ENCODE measurements at places on chromosomes 2 and 18.

- peaks cover 4% of the 10 kb centered on the region for H3K36me3 ChIP-seq
- H3K4me1 ChIP-seq = peaks cover 2% of the 10 kb centered on the region
- no peak overlapping the region for H3K27ac ChIP-seq
- no peak overlapping the region for H3K4me3 ChIP-seq
- H3K27me3 ChIP-seq = no peaks in the 10 kb centered on the region
- no peak for DNase-seq
These were observed 50.1 kb downstream of the UBR3 start for GRCh38 chr2:169877398-169877797.

DNA sequence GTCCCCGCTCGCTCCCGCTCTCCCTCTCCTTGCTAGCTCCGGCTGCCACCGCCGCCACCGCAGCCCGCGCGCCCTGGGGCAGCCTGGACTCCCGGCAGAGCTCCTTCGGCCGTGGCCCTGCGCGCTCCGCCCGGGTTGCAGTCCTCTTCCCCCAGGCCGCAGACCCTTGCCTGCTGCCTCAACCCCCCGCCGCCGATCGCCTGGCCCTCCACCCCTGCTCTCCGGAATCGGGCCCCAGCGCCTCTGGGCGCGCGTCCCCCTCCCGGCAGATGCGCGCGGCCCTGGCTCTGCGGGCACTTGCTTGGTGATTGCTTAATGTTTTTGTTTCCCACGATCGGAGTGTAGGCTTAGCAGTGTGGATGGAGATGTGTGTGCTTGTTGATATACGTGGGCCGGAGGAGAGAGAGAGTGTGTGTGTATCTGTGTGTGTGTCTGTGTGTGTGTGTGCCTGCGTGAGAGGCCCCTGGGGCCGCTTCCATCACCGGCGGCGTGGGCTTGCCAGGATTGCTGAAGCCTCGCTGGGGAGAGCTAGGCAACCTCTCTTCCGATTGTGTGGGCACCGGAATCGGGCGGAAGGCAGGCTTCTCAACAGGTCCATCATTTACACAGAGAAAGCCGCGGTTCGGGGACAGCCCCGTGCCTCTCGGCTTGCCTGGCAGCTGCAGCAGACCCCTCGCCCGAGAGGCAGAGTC is 877 bp downstream of the INHBB start:
- no peak for DNase-seq
- H3K27me3 ChIP-seq = peaks cover 66% of the 10 kb centered on the region
- H3K27ac ChIP-seq = no peak overlapping the region
- peaks cover 16% of the 10 kb centered on the region for H3K4me1 ChIP-seq
- peak overlapping the region; percentile 48 for H3K4me3 ChIP-seq
- peaks cover 2% of the 10 kb centered on the region for H3K36me3 ChIP-seq

DNA sequence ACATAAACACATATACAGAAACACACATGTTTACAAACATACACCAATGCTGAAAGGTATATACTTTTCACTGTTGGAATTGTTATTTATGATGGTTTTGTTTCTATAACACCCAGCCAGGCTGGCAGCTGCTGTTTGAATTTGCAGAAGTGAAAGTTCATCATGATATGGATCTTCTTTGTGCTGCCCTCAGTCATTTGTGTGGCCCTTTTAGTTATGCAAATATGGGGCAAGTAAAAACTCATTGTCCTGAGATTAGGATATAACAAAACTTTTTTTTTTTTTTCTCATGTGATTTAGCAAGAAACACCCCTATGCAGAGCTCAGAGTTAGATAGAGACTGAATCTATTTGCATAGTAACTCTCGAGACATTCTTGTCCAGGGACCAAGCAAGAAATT is 714.1 kb downstream of the KCNJ3 start:
- DNase-seq = no peak
- H3K27me3 ChIP-seq = no peaks in the 10 kb centered on the region
- no peak overlapping the region for H3K4me3 ChIP-seq
- H3K36me3 ChIP-seq = no peaks in the 10 kb centered on the region
- no peak overlapping the region for H3K27ac ChIP-seq
- no peaks in the 10 kb centered on the region for H3K4me1 ChIP-seq

- H3K27ac ChIP-seq = no peak overlapping the region
- H3K27me3 ChIP-seq = no peaks in the 10 kb centered on the region
- no peaks in the 10 kb centered on the region for H3K4me1 ChIP-seq
- no peak for DNase-seq
- H3K4me3 ChIP-seq = no peak overlapping the region
- H3K36me3 ChIP-seq = no peaks in the 10 kb centered on the region
These were observed 617.3 kb downstream of the KCNJ3 start for GRCh38 chr2:155315768-155316167.

- H3K27me3 ChIP-seq = no peaks in the 10 kb centered on the region
- H3K4me1 ChIP-seq = no peaks in the 10 kb centered on the region
- H3K4me3 ChIP-seq = no peak overlapping the region
- H3K27ac ChIP-seq = no peak overlapping the region
These were observed 26.1 kb downstream of the KIF5C start for GRCh38 chr2:148901142-148901541.

- DNase-seq = no peak
- peaks cover 88% of the 10 kb centered on the region for H3K4me1 ChIP-seq
- no peaks in the 10 kb centered on the region for H3K36me3 ChIP-seq
- peak overlapping the region; percentile 100 for H3K27ac ChIP-seq
- no peaks in the 10 kb centered on the region for H3K27me3 ChIP-seq
These were observed 138.8 kb upstream of the ID2 start for GRCh38 chr2:8543060-8543382.

DNA sequence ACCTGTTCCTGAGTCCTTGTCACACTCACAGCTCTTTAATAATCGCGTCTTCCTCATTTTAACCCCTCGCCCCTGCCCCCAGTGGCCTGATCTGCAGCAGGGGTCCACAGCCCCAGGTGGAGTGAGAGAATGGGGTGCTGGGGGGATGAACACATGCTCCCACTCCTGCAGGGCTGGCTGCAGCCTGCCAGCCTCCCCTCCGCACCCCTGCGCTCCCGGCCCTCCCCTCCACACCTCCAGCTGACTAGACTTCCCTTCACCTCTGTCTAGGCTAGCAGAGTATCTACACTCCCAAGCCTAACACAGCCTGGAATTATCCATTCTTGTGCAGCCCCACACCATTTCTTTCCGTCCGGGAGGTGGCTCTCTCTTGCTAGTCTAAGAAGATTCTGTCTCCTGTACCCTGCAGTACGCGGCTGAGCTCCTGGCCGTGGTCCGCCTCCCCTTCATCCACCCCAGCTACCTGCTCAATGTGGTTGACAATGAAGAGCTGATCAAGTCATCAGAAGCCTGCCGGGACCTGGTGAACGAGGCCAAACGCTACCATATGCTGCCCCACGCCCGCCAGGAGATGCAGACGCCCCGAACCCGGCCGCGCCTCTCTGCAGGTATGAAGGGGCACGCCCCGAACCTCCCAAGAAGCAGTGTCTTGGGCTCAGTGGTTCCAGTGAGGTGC is 231.6 kb downstream of the ATAD2B start:
- H3K27ac ChIP-seq = no peak overlapping the region
- H3K27me3 ChIP-seq = no peaks in the 10 kb centered on the region
- DNase-seq = no peak

- H3K4me1 ChIP-seq = peaks cover 3% of the 10 kb centered on the region
- no peak overlapping the region for H3K4me3 ChIP-seq
- peaks cover 17% of the 10 kb centered on the region for H3K27me3 ChIP-seq
These were observed 265.5 kb downstream of the TGIF1 start for GRCh38 chr18:3715231-3716080.

DNA sequence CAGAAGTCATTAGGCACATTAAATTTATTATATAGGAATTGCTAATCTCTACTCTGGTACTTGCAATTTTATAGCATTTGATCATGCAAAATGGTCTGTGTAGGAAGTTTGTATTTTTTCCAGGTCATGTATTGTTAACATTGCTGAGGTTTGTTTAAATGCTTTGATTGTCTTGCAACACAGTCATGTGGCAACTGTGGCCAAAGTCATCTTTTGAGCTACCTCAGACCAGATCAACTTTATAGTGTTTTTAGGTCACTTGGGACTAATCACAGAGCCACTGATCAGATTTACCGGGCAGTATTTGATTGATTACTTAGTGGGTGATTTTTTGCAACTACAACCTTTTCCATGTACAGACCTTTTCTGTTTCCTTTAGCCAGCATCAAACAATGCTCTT is 3.7 kb downstream of the SERPINB5 start:
- no peak overlapping the region for H3K27ac ChIP-seq
- no peak for DNase-seq
- H3K36me3 ChIP-seq = no peaks in the 10 kb centered on the region
- H3K27me3 ChIP-seq = peaks cover 50% of the 10 kb centered on the region
- no peak overlapping the region for H3K4me3 ChIP-seq

DNA sequence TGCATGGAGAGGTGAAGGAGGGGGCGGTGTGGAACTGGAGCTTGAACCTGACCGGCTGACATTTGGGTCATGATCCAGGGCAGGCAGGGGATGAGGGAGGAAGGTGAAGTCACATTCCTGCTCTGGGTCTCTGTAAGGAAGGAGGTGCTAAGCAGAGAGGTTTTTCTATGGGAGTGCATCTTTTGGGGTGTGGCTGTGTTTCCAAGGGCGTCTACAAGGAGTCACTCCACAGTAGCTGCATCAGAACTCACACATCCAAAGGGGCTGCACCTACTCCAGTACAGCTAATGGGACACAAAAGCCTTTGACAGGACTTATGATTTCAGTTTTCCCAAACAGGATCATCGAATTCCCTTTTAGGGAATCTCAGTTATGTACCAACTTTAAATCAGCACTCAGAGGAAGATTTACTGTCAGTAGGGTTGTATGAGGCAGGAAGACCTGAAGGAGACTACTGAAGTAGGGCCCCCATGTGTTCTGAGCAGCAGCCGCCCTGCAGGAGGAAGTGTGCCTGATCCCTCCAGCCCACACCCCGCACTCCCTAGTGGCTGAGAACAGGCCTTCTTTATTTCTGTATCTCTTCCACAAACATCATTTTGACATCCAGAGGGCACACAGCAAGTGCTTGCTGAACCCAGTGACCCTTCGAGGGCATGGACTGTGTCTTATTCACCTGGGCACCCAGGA is 137.2 kb downstream of the CELF4 start:
- no peak overlapping the region for H3K27ac ChIP-seq
- DNase-seq = no peak
- H3K4me1 ChIP-seq = no peaks in the 10 kb centered on the region
- no peaks in the 10 kb centered on the region for H3K27me3 ChIP-seq

GRCh38 chr2:174827371-174828369 is 63.4 kb upstream of the CHRNA1 start:
- no peak for DNase-seq
- H3K4me1 ChIP-seq = peaks cover 2% of the 10 kb centered on the region
- H3K36me3 ChIP-seq = no peaks in the 10 kb centered on the region
- H3K4me3 ChIP-seq = no peak overlapping the region

GRCh38 chr2:145751629-145752028 is 1231.7 kb upstream of the ZEB2 start:
- H3K4me3 ChIP-seq = no peak overlapping the region
- DNase-seq = no peak
- H3K36me3 ChIP-seq = no peaks in the 10 kb centered on the region

DNA sequence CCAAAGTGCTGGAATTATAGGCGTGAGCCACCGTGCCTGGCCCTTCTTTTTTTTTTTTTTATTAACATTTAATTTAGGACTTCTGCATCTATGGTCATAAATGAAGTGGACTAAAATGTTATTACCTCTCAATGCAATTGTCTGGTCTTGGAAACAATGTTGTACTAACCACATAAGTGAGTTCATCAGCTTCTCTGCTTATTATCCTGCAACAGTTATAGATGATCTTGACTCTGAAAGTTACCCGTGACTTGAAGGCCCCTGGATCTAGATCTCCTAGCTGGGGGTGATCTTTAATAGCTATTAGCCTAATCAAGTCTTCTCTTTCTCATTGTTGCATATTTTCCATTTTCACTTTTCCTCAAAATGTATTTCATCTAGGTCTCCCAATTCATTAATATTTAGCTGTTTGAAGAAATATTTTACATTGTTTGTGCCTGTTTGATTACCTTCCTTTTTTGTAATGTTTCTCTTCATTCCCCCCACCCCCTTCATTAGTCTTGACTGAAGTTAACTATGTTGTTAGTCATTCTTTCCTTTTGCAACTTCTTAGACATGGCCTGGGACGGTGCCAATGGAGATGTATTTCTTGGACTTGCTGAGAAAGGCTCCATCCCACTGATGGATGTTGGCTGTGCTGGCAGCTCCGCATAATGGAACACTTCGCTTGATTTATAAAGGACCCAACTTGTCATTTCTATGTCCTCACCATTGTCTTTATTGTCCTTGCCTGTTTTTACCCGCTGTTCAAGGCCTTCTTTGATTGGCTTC is 141.6 kb upstream of the RIOK3 start:
- no peak overlapping the region for H3K4me3 ChIP-seq
- peaks cover 24% of the 10 kb centered on the region for H3K36me3 ChIP-seq
- DNase-seq = no peak
- H3K27me3 ChIP-seq = no peaks in the 10 kb centered on the region
- peaks cover 47% of the 10 kb centered on the region for H3K4me1 ChIP-seq

- no peak overlapping the region for H3K27ac ChIP-seq
- H3K4me1 ChIP-seq = no peaks in the 10 kb centered on the region
- DNase-seq = no peak
- H3K27me3 ChIP-seq = no peaks in the 10 kb centered on the region
These were observed 949.8 kb upstream of the LRATD1 start for GRCh38 chr2:13682540-13683272.

DNA sequence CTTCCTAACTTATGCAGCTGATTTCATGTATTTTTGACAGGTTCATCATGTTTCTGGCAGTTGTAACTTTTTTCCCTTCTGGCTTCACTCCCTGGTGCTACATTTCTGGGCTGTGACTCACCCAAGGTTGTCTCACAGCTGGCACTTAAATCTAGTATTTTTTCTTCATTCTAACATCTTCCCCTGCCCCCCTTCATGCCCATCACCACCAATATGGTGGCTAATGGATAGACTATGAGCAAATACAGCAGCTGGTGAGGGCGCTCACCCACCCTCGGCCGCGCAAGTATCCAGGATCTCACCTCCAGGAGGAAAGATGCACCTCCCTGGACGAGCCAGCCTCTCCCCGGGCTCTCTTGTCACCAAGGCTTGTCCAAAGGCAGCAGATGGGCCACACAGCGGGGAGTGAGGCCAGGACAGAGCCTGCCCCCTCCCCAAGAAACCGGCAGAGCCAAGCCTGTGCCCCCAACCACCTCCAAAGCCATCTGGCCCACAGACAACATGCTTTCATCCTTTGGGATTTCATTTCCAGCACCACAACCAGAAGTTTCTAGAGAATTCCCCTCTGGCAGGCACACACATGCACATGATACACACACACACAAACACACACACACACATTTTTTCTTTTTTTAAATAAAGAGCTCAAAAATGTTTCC is 39.1 kb downstream of the ATOH8 start:
- no peak overlapping the region for H3K27ac ChIP-seq
- H3K36me3 ChIP-seq = no peaks in the 10 kb centered on the region
- H3K4me3 ChIP-seq = no peak overlapping the region
- H3K27me3 ChIP-seq = peaks cover 29% of the 10 kb centered on the region
- no peak for DNase-seq

All from activated CD8-positive, alpha-beta memory T cell treated with anti-CD3 and anti-CD28 coated beads, Interleukin-2, amount 10 ng/mL, durations not matched to agents 7 days and 5 days (primary cell).